CD4-positive, alpha-beta T cell treated with Interleukin-21 for 1 hour (primary cell): ENCODE measurements at places on chromosomes 1 and 21.

- DNase-seq = no peak
Observed at GRCh38 chr1:172112576-172112975, 271.3 kb downstream of the DNM3 start.

- DNase-seq = no peak
Observed at GRCh38 chr1:54268762-54269297, 68.9 kb downstream of the MRPL37 start.

DNA sequence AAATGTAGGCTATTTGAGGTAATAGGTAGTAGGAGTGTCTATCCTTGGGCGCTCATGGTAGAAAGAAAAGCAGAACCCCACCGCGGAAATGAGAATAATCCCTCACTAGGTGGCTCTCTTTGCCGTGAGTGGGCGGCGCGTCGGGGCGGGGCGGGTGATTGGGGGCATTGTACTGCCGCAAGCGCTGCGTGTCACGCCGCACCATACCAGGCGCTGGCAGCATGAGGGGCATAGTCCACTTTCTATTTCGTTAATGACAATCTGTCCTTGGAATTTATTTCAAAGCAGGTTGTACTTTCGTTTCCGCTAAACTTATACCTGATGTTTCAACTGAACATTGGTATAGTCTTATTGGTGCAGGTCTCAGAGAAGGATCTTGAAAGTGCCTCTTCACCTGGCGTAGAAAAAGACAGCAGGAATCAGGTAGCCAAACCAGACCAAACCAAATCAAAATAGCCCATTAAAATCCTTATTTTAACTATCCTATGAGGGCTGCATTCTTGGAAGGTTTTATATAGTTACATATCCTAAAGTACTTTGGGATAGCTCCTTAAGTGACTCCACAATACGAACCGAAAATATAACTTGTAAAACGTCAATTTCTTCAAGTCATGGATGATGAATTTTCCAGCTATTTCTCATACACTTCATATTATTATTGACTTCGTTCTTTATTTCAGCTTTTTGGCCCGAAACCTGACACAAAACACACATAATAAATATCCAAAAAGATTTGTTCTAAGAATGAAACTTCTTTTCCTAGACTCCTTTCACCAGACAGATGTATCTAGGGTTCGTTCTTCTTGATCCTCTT is 1.9 kb upstream of the SMG7 start:
- peak; percentile 91 for DNase-seq

GRCh38 chr1:153456396-153456795 is 4.1 kb downstream of the S100A7 start:
- DNase-seq = no peak

- no peak for DNase-seq
Observed at GRCh38 chr1:43304314-43304681, 3.5 kb downstream of the TIE1 start.

DNA sequence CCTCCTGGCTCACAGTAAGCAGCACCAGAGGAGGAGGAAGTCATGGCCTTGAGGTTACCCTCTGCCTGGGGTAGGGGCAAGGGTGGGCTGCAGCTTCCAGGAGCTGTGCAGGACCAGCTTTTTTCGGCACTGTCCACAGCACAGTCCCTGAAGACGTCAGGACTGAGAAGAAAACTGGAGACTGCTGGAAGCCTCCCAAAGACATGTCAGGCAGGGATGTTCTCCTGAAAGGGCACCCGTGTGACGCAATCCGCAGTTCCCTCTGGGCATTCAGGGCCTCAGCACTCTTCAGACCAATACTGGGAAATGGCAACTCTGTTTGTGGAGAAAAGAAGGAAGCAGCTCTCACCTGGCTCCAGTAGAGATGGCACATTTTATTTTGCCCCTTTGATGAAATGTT is 64.8 kb upstream of the TENT5C start:
- DNase-seq = no peak

GRCh38 chr1:201283836-201284553 is 689 bp downstream of the PKP1 start:
- DNase-seq = no peak

DNA sequence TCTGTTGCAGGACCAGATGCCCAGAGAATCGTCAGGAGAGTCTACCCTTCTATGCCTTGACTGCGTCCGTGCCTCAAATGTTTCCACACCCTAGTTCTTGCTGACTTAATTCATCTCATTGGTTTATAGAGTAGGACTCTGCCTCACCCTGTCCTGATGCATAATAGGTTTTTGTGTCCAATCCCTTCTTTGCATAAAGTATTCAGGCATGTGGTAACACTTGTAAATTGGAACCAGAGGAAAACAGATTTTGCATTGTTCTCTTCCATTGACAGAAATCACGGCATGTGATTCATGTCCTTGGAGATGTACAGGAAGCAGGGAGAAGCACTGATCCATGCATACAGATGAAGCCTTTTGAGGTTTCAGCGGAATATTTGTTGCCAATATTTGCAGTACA is 29.5 kb downstream of the PLPPR5 start:
- DNase-seq = no peak

DNA sequence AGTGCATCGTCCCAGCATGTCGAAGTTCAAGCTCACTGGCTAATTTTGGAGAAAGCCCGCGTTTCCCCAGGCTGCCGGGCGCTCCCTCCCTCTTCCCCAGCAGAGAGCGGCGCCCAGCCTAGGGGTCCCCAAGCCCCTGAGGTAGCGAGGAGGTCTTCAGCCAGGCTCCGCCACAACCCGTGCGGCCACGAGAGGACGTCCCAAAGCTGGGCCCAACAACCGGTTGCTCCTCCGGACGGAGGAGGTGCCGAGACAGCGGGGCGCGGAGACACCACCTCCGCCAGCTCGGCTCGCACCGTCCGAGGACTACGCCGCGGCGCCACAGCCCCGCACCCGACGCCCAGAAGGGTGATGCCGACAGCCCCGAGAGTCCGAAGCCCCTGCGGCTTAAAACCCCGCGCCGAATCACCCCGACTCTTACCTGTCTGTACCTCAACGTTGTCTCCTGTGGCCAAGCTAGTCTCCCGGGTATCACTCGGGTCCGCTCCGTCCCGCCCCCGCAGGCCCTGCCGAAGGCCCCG is at the start of gene DENND2C:
Gene DENND2C, minus strand, starts transcription at position 488 of the 521 bp plus-strand sequence. CDS start 44,065 bp downstream, outside the sequence.
- DNase-seq = no peak

DNA sequence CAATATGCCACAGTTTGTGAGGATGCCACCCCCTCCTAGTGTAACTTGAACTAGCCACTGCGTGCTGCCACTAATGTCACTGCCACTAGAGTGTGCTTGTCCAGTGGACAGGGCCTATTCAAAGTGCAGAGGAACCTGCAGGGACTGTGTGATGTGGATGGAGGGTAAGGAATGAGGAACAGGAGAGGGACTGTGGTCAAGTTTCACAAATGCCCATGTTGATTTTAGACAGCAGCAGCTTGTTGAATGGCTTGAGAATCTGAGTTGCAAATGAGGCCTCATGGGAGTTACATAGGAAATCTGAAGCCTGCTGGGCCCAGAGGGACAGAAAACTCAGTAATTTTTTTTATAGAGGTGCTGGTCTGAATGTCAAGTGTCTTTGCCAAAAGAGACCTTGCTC is 112.3 kb downstream of the HHAT start:
- DNase-seq = no peak
